ENCODE measurements at places on chromosomes 3 and 15. TPM values are rescaled to one million over a fixed set of nuclear protein-coding genes. Genes with fewer than 3 reads are reported as not detected.

DNA sequence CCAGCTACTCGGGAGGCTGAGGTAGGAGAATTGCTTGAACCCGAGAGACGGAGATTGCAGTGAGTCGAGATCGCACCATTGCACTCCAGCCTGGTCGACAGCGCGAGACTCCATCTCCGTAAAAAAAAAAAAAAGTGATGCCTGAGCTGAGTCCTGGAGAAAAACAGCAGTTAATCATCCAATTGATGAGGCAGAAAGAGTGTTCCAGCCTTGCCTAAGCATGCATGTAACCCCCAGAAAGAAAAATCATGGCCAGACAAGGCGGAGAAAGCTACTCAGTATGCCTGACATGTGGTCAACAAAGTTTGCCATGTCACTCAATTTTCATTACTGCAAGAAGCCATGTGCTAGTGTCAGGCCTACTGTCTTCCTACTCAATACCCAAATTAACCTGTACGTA is 593.1 kb upstream of the MDFIC2 start:
- no peak overlapping the region for H3K27ac ChIP-seq
- no peaks in the 10 kb centered on the region for H3K36me3 ChIP-seq
- H3K27me3 ChIP-seq, result no peaks in the 10 kb centered on the region
- H3K4me3 ChIP-seq, result no peak overlapping the region
- no peak for DNase-seq

GRCh38 chr3:134877788-134878187 is 82.7 kb downstream of the EPHB1 start:
- H3K4me3 ChIP-seq, result no peak overlapping the region
- H3K4me1 ChIP-seq, result no peaks in the 10 kb centered on the region
- no peaks in the 10 kb centered on the region for H3K27me3 ChIP-seq
- DNase-seq, result no peak
- no peaks in the 10 kb centered on the region for H3K36me3 ChIP-seq
- H3K27ac ChIP-seq, result no peak overlapping the region

- H3K27me3 ChIP-seq, result no peaks in the 10 kb centered on the region
- no peaks in the 10 kb centered on the region for H3K4me1 ChIP-seq
- no peak overlapping the region for H3K27ac ChIP-seq
- no peak overlapping the region for H3K4me3 ChIP-seq
- H3K36me3 ChIP-seq, result no peaks in the 10 kb centered on the region
Observed at GRCh38 chr15:82064824-82065223, 19.0 kb upstream of the MEX3B start.

GRCh38 chr3:106355873-106356272 is 487.1 kb upstream of the CBLB start:
- H3K4me3 ChIP-seq, result no peak overlapping the region
- no peaks in the 10 kb centered on the region for H3K36me3 ChIP-seq
- DNase-seq, result no peak

DNA sequence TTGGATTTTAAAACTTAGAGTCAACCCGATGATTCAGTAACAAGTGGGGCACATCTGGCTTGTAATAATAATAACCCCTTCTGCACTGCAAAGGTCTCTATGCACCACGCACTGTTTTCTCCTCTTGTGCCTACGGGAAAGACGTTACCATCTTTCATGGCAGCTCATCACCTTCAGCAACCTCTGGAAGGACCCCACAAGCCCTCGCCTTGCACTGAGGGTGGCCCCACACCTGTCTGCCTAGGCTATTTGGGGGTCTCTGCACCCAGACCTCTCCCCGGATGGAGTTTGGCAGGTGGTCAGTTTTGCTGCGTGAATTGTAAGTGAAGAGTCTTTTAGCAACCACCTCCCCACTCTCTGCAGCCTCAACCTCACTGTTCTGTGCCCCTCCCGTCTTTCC is 138.6 kb upstream of the MEF2A start:
- H3K36me3 ChIP-seq, result no peaks in the 10 kb centered on the region
- no peak overlapping the region for H3K27ac ChIP-seq
- DNase-seq, result no peak
- H3K4me1 ChIP-seq, result no peaks in the 10 kb centered on the region
- no peak overlapping the region for H3K4me3 ChIP-seq

DNA sequence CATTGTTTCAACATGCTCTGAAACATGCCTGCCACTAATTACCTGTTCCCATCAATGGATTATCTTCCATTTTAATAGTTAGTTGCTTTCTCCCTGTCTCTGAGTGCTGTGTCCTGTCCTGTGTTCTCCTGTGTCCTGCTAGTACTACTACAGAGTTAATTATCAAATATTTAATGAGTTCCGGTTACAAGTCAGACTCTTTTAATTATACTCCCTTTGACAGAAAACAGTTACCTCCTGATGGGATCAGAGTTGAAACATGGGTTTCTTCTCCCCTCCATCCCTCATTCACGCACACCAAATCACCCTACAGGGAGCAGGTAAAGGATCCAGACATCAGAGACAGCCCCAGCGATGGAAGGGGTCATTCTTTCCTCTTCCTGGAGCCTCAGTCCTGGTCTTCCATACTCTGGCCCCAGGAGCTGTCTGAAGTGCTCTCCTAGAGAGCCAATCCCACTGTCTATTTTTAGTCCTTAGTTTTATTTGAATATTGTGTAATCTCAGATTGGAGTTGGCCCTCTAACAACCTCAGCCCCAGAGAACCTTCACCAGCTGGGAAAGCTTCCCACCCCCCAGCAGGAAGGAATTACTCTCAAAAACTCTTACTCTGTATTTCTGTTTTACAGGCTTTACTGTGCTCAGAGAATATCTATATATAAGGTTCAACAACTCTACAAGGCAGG is 137.0 kb upstream of the C2CD4B start:
- peaks cover 1% of the 10 kb centered on the region for H3K4me1 ChIP-seq
- H3K27ac ChIP-seq, result no peak overlapping the region
- DNase-seq, result no peak
- no peak overlapping the region for H3K4me3 ChIP-seq
- H3K27me3 ChIP-seq, result no peaks in the 10 kb centered on the region

DNA sequence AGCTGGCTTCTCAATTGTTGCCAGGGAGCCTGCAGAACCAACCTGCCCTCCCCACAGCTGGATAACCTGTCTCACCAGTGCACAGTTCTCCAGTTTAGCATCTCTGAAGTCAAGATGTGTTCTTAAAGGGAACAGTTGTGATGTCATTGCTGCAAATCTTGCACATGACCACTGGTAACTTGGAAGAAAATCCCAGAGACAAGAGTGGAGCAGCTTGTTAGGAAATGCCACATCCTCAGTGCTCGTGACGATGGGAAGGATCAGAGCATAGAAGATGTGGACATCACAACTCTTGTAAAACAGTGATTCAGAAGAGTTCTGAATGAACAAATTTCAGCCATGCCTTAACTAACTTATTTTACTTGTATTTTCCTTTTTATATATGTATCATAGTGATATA is 36.1 kb upstream of the LIMD1 start:
- peaks cover 17% of the 10 kb centered on the region for H3K4me1 ChIP-seq
- no peak overlapping the region for H3K27ac ChIP-seq
- DNase-seq, result no peak
- no peaks in the 10 kb centered on the region for H3K36me3 ChIP-seq
- H3K4me3 ChIP-seq, result no peak overlapping the region

DNA sequence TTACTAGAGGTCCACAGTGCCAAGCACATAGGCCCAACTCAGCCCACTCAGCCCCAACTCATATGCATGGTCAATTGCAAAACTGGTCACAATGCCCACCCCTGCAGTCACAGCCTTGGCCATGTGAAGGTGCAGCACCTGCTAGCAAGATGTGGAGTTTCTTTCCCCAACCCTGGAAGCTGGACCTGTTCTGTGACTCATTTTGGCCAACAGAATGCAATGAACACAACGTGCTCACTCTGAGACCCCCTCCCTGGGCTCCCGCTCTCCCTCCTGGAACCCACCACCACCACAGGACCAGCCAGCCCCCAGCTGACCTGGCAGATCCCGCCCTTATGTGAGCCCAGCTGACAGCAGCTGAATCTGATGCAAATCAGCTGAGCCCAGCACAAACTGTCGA is 34.4 kb downstream of the ALDH1L1 start:
- no peaks in the 10 kb centered on the region for H3K4me1 ChIP-seq
- no peak overlapping the region for H3K27ac ChIP-seq
- H3K4me3 ChIP-seq, result no peak overlapping the region

- no peaks in the 10 kb centered on the region for H3K27me3 ChIP-seq
- H3K4me1 ChIP-seq, result peaks cover 18% of the 10 kb centered on the region
- H3K36me3 ChIP-seq, result no peaks in the 10 kb centered on the region
Observed at GRCh38 chr15:66786222-66786621, 84.2 kb downstream of the SMAD6 start.

DNA sequence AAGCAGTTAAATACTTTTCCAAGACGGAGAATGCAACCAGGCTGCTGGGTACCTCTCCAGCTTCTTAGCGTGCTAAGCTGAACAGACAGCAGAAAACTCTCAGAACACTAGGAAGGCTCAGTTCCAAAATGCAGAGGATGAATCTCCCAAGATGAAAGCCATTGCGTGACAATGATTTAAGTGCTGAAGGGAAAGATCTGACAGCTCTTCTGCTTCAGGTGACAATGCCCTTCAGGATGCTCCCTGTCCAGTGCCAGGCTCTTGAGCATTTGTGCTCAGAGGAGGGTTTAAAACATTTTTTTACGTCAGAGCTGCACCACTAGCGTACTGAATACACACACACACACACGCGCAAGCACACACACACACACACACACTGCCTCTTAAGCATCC is 26.3 kb downstream of the ARHGEF3 start:
- DNase-seq, result no peak
- no peak overlapping the region for H3K4me3 ChIP-seq
- no peak overlapping the region for H3K27ac ChIP-seq
- peaks cover 8% of the 10 kb centered on the region for H3K4me1 ChIP-seq

GRCh38 chr15:33655488-33655887 is 312.8 kb upstream of the CHRM5 start:
- DNase-seq, result no peak
- H3K27me3 ChIP-seq, result no peaks in the 10 kb centered on the region
- no peaks in the 10 kb centered on the region for H3K36me3 ChIP-seq
- no peaks in the 10 kb centered on the region for H3K4me1 ChIP-seq
- no peak overlapping the region for H3K27ac ChIP-seq
- H3K4me3 ChIP-seq, result no peak overlapping the region

DNA sequence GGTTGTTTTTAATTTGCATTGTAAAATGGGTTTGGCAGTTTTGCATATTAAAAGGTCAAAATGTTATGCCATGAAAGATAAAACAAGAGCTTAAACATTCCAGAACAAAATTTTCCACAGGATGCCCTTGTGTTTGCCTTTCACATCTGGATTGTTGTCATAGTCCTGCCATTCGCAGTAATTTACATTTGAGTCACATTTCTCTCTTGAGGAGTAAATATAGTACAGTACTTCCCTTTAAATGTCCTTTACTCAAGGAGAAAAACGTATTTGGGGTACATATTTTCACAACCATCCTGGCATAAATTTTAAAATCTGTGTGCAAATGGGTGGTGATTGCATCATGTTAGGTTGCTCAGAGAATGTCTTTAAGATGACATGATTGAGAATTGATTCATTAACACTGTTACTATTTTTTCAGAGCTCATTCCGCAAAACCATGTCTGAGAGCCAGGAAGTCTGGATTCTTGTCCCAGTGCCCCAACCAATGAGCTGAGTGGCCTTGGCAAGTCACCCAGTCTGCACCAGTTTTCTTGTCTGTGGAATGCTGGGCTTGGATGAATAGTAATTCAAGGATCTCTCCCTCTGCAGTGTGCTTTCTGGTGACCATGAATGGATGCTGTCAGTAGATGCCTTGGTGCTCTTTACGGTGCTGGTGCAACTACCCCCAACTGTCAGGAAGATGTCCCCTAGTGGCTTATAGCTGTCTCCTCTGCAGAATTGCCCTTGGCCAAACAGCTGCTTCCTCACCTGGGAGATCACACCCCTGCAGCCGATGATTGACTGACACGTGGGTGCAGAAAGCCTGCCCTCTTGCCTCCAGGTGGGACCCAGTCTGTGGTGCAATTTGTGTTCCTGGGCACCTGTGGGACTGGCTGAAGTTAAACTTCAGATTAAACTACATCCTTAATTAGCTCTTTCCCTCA is 43.0 kb downstream of the ABHD5 start:
- no peaks in the 10 kb centered on the region for H3K4me1 ChIP-seq
- no peak overlapping the region for H3K4me3 ChIP-seq
- H3K36me3 ChIP-seq, result no peaks in the 10 kb centered on the region
- DNase-seq, result no peak
- no peaks in the 10 kb centered on the region for H3K27me3 ChIP-seq
- no peak overlapping the region for H3K27ac ChIP-seq

DNA sequence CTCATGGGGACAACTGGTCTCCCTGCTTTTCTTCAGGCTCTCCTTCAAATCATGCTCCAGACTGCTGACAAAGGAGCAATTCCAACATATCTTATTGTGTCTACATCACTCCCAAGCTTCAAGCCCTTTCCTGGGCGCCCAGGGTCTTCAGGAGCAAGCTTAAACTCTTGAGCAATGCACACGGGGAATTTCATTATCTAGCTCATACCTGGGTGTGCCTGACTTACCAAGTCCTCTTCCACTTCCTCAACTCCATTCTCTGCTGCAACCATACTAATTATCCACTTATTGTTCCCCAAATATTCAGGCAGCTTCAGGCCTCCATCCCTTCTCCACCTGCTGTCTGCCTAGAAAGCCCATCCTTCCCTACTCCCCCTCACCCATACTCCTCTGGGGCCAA is 50.6 kb downstream of the B3GNT5 start:
- H3K36me3 ChIP-seq, result no peaks in the 10 kb centered on the region
- H3K27ac ChIP-seq, result no peak overlapping the region
- no peaks in the 10 kb centered on the region for H3K4me1 ChIP-seq
- DNase-seq, result no peak
- no peaks in the 10 kb centered on the region for H3K27me3 ChIP-seq

DNA sequence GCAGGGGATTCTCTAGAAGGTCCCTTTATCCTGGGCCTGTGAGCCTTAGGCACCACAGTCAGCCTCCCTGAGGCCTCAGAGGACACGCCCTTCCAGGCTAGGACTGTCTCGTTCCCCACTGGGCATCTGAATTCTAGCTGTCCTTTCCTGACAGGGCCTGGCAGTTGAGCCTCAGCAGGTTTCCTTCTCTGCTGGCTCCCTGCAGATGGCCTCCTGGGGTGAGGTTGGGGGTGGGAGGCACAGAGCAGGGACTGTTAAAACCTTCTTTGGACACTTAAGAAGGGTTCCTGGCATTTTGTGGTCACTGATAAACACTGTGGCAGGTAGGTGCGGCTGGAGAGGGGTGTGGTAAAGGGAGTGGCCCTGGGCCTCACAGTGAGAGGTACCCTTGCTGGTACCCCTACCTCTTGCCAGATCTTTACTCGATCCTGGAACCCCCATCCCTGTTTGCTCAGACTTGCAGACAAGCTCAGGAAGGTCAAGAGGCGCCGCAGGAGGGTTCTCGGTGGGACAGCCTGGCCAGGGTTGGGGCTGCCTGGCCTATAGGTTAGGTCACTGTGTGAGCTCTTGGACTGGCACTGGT is 8.5 kb downstream of the CLK3 start:
- H3K27me3 ChIP-seq, result no peaks in the 10 kb centered on the region
- no peaks in the 10 kb centered on the region for H3K36me3 ChIP-seq
- no peak for DNase-seq
- no peak overlapping the region for H3K4me3 ChIP-seq

DNA sequence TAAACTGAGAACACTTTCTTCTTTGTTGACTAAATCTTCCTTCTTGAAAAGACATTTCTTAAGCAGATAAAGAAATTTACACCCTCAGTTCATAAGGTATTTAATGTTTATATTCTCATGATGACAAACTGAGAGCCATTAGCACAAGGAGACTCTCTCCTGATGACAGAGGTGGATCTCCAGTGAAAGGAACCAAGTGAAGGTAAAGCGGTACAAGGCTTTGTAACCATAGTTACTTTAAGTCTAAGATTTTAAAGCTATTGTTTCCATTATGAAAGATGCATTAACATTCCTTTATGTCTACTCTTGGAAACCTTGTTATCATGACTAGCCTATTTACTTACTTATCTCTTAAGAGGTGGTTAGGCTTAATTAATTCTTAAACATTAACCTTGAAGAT is 737.1 kb downstream of the MECOM start:
- H3K27me3 ChIP-seq, result no peaks in the 10 kb centered on the region
- no peaks in the 10 kb centered on the region for H3K36me3 ChIP-seq
- DNase-seq, result no peak

CHRNA7 gene
- 5.2 TPM for total RNA-seq

STRIT1 gene
- total RNA-seq, result not detected

Measured in ovary (tissue), 10 donors.